Inflammatory macrophage treated with lipopolysaccharide for 4 hours (primary cell): ENCODE measurements at places on chromosomes 11 and 22.

DNA sequence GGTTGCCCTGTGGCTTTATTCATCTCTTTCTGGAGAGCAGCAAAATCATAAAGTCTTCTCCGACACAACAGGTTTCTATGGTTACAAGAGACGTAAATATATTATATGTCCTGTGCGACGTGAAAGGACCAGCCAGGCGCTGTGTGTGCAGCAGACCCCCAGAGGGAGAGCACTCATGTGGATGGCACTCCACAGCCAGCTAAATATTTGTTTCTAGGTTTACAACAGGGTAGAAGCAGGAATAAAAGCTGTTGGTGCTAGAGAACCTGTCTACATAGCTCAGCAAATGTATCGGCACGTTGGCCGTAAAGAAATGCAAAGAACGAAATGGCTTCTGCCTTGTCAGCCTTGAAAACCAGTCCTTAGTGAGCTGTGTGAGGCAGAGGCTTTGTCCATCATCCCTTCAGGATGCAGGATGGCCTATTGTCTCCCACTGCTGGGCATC lies 133.8 kb upstream of the PITPNB start:
- DNase-seq: no peak

- DNase-seq: no peak
Measured at GRCh38 chr11:19403196-19403895, 162.6 kb upstream of the E2F8 start.

GRCh38 chr11:123299721-123300120 lies 104.7 kb upstream of the CLMP start:
- no peak for DNase-seq

- DNase-seq: no peak
Measured at GRCh38 chr11:46253258-46254132, 24.0 kb upstream of the CREB3L1 start.

DNA sequence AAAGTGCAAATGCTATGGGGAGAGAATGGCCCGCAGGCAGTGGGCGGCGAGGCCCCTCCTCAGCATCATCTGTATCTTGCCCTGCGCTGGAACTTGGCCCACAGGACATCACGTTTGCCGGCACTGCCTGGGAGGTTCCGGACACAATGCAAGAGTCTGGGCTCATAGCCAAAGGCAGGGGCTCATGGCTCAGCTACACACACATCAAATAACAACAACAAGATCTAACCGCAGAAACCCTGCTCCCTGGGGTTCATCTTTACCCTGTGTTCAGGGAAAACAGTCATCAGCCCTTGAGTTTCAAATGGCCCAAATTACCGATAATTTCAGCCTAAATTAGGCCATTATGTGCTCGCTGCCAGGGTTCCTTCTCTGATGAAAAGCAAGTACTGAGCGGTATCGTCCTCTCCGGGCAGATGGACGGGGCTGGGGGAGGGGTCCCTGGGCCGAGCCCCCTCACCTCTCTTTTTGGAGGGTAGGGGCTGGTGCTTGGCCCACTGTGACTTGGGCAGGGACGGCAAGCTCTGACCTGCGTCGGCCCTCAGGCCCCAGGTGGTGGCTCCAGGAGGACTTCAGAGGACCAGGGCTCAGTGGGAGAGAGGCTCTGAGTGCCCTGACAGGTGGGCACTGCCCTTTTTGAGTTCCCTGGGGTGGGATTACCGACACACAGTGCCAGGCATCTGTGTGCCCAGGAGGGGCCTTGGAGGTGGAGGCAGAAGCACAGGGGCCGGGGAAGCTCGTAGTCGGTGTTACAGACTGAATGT lies 25.0 kb upstream of the GAL start:
- no peak for DNase-seq

- peak; percentile 77 for DNase-seq
Measured at GRCh38 chr11:73157101-73158010, 15.2 kb upstream of the FCHSD2 start.

- no peak for DNase-seq
Measured at GRCh38 chr11:15119826-15120225, 5.1 kb downstream of the INSC start.
